Stimulated activated CD4-positive, alpha-beta T cell treated with anti-CD3 and anti-CD28 coated beads, Interleukin-1b, Interleukin-23, amount 100 ng/mL, for 1 hour (primary cell): ENCODE measurements at places on chromosomes 12 and 14.

DNA sequence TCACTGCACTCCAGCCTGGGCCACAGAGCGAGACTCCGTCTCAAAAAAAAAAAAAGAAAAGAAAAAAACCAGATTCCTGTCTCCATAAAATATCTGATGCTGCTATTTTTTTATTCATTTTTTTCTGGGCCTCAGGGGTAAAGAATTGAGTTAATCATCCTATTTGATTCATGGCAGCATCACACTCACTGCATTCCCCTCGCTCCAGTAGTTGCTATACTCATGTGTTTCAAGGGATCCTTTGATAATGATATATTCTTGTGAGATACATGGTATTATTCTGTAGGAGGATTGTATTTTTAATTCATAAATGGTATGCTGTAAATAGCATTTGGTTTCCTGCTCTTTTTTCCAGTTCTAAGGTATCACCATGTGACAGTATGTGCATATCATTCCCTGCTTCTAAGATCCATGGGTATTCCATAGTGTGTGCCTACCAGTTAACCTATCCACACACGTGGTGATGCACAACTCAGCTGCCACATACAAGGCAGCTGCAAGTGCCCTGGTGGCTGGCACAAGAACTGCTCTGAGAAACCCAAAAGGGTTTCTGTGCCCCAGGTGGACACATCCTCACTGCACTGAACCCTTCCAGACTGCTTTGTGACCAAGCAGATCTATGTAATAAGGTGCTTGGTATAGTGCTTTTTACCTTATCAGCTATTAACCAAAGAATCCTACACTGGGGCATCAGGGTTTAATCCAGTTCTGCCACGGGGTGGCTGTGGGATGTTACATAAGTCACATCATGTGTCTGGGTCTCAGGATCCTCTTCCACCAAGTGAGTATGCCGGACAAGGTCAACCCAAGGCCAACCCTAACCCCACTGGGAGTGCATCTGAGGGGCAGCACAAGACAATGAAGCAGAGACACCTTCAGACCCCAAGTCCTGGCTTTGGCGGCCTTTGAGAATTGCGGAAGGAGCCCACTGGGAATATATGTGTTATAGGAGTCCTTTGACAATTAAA, 74.6 kb downstream of the ZFP36L1 start:
- DNase-seq: no peak

DNA sequence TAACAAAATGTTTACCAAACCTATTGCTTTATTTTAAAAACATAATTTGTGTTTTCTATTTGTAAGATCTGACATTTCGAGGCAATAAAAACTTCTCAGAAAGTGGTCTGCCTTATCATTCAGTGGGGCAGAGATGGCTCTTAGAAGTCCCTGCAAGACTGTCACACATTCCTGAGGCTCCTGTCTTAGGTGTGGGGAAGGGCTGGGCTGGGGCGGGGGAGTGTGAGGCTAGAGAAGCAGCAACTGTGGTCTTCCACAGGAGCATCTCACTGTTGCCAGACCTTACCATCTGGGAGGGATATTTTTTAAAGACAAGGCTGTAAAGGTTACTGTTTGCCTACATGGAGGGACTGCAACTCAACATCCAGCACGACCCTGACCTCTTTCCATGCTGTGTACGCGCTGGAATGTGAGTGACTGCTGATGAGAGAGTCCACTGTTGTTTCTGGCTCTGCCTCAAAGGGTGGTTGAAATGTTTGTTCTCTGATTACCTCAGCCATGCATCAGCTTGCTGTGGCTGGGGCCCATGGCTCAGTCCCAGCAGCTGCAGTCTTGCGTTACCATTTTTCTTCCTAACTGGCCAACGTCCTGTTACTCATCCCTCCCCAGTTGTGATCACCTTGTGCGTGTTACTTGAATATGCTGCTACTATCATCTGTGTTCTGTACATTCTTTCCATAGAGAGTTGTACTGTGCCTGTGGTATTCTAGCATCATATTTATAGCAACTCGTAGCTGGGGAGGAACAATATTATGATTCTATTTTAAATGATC, 12.4 kb downstream of the ERG28 start:
- DNase-seq: no peak

GRCh38 chr14:33542338-33543287, 408.3 kb downstream of the EGLN3 start:
- DNase-seq: no peak

DNA sequence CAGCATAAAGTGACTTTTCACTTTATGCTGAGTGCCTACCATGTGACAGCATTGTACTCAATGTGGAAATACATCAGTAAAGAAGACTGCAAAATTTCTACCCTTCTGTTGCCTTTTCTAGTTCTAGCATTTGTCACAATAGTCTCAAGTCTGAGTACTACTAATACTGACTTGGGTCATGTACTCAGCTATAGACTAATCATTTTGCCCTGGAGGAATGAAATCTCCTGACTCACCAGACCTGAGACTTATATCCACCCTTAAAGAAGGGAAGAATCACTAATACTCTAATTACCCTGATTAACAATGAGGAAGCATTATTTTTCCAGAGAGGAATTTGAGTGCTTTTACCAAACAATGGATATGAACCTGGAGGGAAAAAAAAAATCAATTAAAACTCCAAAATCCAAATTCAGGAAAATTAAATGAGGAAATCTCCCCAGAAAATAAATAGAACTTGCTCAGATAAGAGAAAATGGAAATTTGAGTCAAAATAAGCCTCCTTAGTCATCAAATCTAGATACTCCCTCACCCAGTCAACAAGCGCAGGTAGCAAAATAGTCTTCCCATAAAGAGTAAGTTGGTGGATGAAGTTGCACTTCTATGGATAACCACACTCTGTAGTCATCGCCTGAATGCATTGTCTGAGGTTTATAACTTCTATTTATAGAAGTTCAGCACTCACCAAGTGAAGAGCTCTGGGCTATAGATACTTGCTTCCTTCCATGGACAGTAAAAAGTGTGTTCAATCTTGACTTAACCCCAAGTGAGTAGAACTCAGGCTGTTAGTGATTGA, 386.6 kb downstream of the SYT1 start:
- no peak for DNase-seq

DNA sequence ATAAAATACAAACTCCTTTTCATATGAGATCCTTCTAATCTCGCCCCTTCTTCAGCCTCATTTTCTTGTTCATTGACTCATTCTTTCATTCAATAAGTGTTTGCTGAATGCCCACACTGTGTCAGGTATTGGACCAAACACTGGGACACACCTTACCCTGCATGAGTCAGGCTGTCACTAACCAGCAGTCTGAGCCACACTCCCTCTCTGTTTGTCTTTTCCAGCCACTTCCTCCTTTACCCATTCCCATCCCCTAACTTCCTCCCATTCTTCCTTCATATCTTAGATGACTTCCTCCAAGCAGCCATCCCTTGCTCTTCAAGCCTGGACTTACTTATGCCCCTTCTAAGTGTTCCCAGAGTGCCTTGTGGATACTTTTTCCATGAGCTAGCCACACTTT, 27.0 kb upstream of the HIF1A start:
- no peak for DNase-seq

- DNase-seq: no peak
These were observed 8.1 kb downstream of the ITGA7 start for GRCh38 chr12:55699471-55700055.
